Stimulated activated CD8-positive, alpha-beta memory T cell treated with anti-CD3 and anti-CD28 coated beads, Interleukin-4, amount 100 ng/mL, for 1 hour (primary cell): ENCODE measurements at places on chromosomes 7 and 10.
A peak's percentile ranks its signal among the peaks of the same experiment; 100 is the strongest.

GRCh38 chr7:149771720-149772240, 1.6 kb downstream of the ZNF467 start:
- peak; percentile 73 for DNase-seq

DNA sequence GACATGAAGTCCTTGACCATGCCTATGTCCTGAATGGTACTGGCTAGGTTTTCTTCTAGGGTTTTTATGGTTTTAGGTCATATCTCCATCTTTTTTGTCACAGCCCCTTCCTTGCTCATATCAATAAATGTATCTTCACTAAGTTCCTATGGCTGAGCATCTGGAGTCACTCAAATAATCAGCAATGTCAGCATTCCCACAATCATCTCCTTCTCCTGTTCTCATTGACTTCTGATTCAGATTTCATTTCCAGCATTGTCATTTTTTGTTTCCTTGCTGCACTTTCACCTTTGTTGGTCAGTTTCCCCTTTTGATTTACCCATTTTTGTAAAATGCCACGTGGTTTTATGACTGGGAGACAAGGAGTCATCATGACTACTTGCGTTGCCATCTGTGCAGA, 181.2 kb downstream of the BICC1 start:
- DNase-seq, result no peak

- no peak for DNase-seq
These were observed 465 bp upstream of the NPY start for GRCh38 chr7:24283554-24283896.

GRCh38 chr7:76074306-76074971, 26.5 kb downstream of the MDH2 start:
- DNase-seq, result no peak

DNA sequence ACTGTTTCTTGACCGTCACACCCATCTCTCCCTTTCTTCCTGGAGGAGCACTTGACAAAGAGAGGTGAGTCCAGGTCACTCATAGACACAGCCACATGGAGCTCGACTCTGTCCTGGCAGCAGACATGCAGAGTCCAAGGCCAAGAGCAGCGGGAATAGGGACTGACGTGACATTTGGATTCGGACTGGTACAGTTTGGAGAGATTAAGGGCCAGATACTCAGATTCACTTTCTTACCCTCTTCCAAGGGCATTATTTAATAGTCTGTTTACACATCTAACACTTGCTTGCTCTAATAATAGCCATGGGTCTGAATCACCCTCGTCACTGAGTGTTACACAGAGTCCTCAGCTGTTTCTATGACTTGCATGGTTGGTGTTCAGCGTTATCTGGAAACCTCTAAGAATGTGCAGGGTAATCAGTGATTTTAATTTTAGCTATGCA, 39.2 kb upstream of the OTUD1 start:
- no peak for DNase-seq

GRCh38 chr7:157669768-157670351, 333.1 kb downstream of the DNAJB6 start:
- DNase-seq, result no peak

GRCh38 chr7:39413636-39414223, 152.5 kb upstream of the YAE1 start:
- DNase-seq, result no peak

GRCh38 chr7:106740806-106741205, 79.8 kb upstream of the CCDC71L start:
- no peak for DNase-seq

DNA sequence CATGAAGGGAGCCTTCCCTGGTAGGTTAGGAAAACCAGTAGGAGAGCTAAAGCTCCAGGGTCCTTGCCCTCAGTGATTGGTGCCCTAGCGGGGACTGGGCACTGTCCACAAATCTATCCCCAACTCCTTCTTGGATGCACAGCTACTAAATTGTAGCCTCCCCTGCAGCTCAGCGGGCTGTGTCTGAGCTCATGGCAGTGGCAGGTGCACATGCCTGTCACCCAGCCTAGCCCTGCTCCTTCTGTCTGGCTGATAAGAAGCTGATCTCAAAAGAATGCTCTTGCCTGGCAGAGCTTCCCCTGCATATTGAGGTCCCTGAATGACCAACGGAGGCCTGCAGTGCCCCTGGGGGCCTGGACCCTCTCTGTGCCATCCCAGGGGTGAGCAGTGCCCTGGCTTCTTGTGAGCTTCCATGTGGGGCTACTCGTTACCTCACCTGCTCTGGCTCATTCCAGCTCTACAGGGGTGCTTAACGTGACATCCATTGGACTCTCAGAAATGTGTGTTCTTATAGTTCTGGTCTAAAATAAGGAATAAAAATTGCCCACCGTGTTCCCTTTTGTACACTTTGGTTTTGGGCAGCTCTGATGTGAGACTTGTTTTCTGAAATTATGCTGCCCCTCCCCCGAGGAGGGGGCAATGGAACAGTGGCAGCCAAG, 59.8 kb upstream of the ANTXRL start:
- no peak for DNase-seq

DNA sequence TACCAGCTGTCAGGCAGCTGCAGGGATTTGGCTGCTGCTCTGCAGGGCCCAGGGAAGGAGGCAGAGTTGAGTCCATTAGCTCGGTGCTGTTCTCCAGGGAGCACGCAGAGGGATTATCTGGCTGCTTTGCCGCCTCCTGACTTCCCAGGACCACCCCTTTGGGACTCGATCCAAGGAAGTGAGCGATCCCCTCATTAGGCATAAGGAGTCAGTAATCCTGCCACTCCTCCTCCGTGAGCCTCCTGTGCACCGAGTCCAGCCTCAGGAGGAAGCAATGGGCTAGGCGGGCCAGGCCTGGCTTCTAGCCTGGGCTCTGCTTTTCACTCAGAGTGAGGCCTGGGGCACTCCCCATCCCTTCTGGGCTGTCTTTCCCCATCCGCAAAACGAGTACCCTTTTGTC, 417.9 kb downstream of the RPS24 start:
- DNase-seq, result no peak

DNA sequence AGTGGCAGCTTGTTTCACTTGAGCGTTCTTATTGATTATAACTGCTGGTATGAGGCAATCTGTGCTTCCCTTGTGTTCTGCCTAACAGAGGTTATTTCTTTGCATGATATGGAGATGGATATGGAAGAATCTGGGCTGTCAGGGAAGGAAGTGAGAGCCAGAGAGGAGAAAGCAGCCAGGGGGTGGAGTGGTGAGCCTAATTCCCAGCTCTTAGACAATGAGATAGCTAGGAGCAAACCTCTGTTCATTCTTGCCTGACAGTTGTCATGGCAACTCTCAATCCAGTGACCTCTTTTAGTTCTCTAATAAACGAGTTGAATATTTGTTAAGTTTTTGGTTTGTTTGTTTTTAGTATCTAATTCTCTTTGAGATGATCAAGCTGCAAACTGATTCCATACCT, 214.3 kb downstream of the NRG3 start:
- no peak for DNase-seq

DNA sequence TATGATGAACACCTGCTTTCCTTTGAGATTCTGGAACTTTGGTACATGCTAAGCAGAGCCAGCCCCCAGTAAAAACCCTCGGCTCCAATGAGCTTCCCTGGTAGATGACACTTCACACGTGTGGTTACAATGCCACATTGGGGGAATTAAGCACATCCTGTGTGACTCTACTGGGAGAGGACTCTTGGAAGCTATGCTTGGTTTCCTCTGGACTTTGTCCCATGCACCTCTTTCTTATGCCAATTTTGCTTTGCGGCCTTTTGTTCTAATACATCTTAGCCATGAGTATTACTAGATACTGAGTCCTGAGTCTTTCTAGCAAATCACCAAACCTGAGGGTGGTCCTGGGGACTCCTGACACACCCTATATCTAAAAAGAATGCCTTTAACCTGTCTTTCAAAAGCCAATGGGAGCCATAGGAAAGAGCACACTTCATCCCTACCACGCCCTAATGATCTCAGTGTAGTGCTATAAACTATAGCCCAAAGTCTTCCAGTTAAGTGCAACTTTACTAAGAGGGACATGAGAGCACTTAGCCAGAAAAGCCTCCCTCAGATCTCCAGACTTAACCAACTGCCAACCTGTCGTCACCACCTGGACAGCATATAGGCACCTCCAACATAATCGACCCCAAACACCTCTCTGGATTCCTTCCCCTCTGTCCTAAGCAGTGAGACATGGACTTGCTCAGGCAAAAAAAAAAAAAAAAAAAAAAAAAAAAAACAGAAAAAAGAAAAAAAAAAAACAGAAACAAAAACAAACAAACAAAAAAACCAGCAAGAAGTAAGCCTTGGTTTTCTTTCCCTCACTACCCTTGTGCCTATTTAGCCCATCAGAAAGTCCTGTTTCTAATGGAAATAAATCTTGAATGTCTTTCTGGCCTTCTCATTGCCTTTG, 37.4 kb downstream of the CCDC6 start:
- DNase-seq, result no peak

DNA sequence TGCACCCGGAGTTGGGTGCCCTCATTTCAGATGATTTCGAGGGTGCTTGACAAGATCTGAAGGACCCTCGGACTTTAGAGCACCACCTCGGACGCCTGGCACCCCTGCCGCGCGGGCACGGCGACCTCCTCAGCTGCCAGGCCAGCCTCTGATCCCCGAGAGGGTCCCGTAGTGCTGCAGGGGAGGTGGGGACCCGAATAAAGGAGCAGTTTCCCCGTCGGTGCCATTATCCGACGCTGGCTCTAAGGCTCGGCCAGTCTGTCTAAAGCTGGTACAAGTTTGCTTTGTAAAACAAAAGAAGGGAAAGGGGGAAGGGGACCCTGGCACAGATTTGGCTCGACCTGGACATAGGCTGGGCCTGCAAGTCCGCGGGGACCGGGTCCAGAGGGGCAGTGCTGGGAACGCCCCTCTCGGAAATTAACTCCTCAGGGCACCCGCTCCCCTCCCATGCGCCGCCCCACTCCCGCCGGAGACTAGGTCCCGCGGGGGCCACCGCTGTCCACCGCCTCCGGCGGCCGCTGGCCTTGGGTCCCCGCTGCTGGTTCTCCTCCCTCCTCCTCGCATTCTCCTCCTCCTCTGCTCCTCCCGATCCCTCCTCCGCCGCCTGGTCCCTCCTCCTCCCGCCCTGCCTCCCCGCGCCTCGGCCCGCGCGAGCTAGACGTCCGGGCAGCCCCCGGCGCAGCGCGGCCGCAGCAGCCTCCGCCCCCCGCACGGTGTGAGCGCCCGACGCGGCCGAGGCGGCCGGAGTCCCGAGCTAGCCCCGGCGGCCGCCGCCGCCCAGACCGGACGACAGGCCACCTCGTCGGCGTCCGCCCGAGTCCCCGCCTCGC, at the start of gene EGFR:
Gene EGFR (plus strand): TSS at position 657 of the 830 bp plus-strand sequence. CDS start 261 bp downstream, outside the sequence.
- no peak for DNase-seq

- no peak for DNase-seq
These were observed 41.5 kb upstream of the SEMA3C start for GRCh38 chr7:80960244-80960795.

- no peak for DNase-seq
These were observed 23.6 kb downstream of the PIP4K2A start for GRCh38 chr10:22690614-22691431.

DNA sequence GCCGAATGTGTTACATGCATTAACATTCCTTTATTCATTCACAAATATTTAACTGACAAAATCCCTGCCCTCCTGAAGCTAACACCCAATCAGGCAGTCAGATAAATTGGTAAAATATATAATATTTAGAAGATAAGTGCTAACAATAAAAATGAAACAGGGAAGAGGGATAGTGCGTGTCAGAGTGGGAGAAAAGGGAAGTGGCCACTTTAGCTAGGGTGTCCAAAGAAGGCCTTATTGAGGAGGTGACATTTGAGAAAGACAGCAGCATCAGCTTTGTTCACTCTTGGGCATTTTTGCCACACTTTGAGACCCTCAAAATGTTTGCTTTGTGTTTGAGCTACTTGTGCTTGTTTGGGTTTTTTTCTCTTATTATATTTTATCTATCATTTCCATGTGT, 317.8 kb downstream of the SNX13 start:
- no peak for DNase-seq

DNA sequence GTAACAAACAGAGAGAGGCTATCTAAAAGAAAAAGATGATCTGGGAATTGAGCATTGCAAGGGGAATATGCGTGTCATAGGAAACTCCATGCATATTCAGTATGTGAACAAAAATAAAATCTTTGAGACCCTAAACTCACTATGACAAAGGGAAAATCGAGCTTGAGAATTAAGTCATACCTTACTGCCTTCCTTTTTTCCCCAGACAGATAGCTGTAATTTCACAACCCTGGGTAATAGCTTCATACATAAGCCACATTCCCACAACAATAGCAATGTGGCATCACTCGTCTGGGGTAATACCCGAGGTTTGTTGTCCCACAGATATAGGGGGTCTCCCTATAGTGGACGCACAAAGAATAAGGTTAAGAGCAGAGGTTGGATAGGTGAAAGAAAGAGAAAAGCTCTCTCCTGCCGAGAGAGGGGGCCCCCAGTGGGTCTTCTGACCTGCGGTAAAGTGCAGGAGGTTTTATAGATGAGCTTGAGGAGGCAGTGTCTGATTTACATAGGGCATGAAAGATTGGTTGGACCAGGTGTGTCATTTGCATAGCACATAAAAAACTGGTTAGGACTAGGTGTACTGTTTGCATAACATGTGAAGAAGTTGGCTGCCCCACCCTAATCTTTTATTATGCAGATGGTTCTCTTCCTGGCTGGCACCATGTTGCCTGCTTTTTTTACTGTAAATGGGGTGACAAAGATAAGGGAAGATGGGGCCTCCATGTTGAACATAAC, 11.6 kb downstream of the CYP3A43 start:
- no peak for DNase-seq

DNA sequence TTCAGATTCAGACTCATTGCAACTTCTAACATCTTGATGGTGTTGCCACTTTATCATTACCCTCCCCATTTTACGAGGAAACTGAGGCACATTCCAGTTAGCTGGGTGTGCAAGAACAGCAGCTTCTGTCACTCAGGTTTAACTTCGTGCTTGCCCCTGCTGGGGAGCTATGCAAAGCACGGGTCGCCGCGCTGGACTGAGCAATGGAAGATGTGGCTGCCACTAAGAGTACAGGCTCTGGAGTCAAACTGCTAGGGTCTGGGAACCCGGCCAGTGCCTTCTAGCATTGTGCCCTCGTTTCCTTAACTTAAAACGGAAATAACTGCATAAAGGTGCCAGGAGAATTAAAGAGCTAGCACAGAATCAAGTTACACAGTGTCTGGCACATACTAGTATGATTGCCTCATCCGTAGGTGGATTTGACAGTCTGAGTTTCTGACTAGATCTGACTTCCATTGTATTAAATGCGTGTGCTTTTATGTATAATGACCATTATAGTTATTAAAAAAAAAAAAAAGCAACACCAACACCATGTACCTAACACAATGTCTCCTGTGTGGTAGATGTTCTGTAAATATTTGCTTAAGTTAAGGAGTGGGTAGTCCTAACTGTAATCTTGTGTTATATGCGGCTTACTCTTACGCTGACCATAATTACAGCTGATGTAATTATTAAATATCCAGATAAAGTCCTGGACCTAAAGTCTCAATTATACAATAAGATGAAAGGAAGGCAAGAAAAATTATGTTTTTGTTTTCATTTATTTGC, 842 bp downstream of the ZNF22 start:
- DNase-seq, result peak; percentile 7
